ENCODE measurements at places on chromosomes 3 and 15.

DNA sequence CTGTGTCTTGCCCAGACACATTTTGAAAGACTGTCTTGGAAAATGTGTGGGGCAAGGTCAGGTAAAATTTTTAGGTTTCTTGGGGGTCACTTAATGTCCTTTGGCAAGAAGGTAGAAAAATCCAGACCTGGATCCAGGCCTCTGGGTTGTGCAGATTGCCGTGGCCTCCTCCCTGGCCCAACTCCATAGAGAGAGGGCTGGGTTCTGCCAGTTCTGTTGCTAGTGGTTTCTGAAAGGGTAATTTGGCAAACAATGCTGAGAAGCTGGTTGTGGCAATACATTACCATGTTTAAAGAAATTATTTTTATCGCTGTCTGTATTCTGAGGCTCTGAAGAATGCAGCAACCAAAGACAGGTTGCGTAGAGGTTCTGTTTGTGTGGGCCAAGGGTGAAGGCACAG is 20.2 kb upstream of the TMEM158 start:
- DNase-seq: no peak

DNA sequence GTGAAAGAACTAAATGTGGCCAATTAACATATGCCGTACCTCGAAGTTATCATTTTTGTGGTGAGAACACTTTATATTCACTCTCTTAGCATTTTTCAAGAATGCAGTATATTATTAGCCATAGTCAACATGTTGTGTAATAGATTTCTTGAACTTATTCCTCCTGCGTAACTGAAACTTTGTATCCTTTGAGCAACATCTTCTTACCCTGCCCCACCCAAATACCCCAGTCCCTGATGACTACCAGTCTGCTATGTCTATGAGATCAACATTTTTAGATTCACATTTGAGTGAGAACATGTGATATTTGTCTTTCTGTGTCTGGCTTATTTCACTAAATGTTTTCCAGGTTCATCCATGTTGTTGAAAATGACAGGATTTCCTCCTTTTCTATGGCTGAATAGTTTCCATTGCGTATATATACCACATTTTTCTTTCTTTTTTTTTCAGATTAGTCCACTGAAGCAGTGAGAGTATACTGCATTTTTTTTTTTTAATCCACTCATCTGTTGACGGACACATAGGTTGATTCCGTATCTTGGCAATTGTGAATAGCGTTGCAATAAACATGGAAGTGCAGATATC is 12.7 kb upstream of the KBTBD8 start:
- DNase-seq: no peak

GRCh38 chr15:82963471-82964341 is 11.2 kb upstream of the HOMER2 start:
- DNase-seq: no peak

- DNase-seq: no peak
These were observed 193.6 kb downstream of the FAM43A start for GRCh38 chr3:194879126-194879877.

DNA sequence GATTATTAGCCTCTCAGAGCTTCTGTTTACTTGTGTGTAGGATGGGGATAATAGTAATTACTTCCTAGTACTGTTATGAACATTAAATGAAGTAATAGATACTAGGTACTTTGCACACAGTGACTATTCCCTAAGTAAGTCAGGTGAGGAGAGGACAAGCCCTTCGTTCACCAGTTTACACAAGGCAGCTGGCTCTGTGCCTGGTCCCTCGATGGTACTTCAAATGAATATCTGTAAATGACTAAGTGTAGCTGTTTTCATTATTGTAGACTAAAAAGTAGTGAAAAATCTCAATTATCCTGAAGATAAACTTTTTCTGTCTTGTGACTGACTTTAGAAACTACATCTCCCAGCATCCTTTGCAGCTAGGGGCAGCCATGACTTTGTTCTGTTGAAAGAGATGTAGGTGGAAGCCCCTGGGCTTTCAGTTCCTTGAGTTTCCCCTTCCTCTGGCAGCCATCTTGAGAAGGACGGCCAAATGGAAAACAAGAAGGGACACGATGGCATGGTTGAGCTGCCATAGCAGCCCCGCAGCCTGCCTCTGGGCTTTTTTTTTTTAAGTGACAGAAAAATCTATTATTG is 11.7 kb upstream of the WNT7A start:
- no peak for DNase-seq

DNA sequence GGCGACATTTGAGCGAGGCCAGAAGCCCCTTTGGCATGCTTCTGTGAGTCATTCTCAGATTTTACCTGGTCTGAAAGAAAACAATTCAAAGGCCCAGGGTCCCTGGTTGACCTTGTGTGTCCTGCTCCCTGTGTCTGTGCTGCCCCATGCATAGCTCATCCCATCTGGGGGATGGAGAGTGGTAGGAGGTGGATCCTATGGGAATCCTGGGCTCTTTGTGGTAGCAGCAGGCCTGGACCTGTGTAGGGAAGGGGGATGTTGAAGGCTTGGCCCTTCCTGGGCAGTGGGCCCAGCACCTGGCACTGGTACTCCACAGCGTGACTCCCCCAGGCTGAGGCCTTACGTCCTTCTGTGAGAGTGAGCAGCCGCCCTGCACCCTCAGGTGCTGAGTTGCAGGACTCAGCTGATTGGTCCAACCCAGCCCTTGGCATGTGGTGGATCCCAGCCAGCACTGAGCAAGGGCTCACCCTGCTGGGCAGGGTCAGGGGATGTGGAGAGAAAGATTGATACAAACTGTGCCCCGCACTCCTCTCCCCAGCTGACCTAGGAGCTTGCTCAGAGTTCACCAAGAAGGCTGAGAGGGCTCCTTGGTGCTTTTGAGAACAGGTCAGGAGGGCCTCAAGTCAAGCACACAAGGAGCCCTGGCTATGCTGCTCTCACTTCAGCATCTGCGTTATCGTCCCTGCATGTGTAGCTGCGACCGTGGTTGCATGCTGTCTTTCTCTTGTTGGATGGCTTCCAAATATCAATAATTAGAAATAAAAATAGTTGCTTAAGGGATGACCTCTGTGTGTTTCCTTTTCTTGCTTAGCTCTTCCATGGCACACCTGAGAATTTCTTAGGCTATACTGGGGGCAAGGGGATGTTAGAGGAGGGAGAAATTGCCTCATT is 21.4 kb upstream of the JMJD7 start:
- DNase-seq: no peak

DNA sequence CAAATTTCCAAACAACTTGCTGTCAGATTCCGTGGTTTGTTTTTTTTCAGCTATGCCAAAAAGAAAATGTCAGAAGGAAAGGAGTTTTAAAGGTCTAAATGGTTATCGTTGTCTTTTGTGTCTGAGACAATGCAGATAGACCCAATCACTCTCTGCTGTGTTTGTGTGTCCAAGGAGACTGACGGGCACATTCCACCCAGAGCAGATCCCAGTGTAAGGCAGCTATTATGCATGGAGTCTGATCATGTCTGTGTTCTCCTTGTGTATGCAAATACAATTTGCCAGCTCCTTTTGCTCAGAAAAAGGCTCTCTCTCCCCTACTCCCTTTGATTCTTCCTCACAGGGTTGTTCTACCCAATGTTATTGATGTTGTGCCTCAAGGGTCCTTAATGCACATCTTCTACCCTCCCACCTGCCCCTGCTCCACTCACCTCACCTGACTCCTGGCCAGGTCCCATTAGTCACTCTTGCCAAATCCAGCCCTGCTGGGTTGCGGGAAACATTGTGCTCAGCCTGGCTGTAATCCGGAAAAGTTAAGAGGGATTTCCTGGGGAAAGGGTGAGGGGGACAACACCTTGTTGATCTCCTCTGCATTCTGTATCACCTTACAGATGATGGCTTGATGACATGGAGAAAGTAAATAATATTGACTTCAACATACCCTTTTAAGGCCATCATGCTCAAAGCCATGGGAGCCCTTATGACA is 61.0 kb downstream of the OTOL1 start:
- no peak for DNase-seq

DNA sequence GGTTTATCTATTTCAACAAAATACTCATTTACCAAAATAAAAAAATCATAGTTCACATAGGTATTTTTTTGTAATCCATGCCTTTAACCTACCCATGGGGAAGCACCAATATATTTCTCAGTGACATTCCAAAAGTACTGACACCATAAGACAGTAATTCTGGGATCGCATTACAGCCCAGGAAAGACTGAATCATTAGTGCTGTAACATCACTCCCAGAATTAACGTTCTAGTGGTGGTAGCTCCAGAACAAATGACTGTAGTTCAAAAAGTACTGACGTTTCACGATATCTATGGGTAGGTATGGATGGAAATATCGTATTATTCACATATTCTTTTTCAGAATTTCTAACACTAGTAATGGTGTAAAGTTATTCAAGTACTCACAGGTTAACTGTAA is 54.3 kb upstream of the NEK10 start:
- no peak for DNase-seq

- no peak for DNase-seq
These were observed 8.3 kb upstream of the CPNE9 start for GRCh38 chr3:9695345-9695744.

DNA sequence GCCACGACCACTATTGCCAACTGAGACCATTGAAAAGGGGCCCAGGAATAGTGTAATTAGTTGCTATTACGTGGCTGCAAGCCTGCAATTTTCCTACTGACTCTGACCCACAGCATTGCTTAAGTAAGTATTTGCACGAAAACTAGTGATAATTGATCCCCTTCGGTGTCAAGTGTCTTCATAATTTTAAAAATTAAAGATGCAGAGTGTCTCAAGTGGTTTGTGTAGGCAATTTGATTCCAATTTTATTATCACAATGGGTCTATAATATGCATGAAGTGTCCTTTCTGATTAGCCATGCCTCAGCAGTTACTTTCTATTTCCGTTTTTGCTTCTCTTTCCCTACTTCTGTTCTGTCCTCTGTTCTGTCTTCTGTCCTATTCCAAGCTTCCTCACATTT is 259.2 kb downstream of the C3orf38 start:
- DNase-seq: no peak

DNA sequence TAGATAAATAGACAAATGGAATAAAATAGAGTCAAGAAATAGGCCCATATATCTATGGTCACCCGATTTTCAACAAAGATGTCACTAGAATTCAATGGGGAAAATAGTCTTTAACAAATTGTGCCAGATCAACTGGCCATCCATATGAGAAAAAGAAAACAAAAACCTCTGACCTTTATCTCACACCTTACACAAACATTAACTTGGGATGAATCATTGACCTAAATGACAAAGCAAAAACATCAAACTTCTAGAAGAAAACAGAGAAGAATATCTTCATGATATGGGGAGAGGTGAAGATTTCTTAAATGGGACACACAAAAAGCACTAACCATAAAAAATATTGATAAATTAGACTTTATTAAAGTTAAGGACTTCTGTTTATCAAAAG is 31.9 kb downstream of the ITGA11 start:
- DNase-seq: no peak

- no peak for DNase-seq
These were observed 375 bp downstream of the HEG1 start for GRCh38 chr3:125055331-125055912.

DNA sequence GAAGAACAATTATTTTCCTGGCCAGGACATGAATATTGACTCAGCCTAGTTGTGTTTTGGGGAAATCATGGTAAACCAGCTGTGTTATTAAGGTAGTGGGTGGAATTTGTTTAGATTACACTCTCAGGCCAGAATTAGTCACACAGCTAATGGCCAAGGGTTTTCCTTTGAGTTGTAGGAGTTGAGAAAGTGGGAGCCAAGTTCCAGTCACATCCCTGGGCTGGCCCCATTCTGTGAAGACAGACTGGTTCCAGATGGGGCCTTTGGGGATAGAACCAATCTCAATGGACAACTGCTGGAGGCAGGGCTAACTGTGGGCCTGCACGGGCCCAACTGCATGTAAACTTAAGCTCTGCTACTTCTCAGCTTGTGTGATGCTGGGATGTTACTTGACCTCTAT is 1.4 kb upstream of the RASL12 start:
- no peak for DNase-seq

- peak; percentile 68 for DNase-seq
These were observed 843 bp upstream of the CD47 start for GRCh38 chr3:108091498-108092250.

- DNase-seq: no peak
These were observed 17.4 kb upstream of the RTP2 start for GRCh38 chr3:187719628-187720336.
